Bronchus fibroblast of lung (primary cell): ENCODE measurements at places on chromosomes 11 and 22. TPM values are rescaled to one million over a fixed set of nuclear protein-coding genes. Genes with fewer than 3 reads are reported as not detected.

CYB561A3 gene
- total RNA-seq, result 44.2 and 58.7 TPM in 2 replicates

NRXN2 gene
- total RNA-seq, result 0.67 and 0.89 TPM in 2 replicates

PHOX2A gene
- not detected in 2 replicates for total RNA-seq

MMP8 gene
- not detected in 2 replicates for total RNA-seq

ZNF280B gene
- total RNA-seq, result 0.67 and 1.2 TPM in 2 replicates

DNAJB7 gene
- total RNA-seq, result not detected in 2 replicates

NCF4 gene
- total RNA-seq, result not detected in 2 replicates

GGTLC2 gene
- total RNA-seq, result not detected in 2 replicates

FERMT3 gene
- 1.8 and 2.2 TPM in 2 replicates for total RNA-seq

CTSF gene
- total RNA-seq, result 6.7 and 8.3 TPM in 2 replicates

SELENOM gene
- total RNA-seq, result 179 and 192 TPM in 2 replicates

FOLH1 gene
- not detected in 2 replicates for total RNA-seq

APOA5 gene
- not detected in 2 replicates for total RNA-seq

CCDC89 gene
- total RNA-seq, result 4.0 and 5.2 TPM in 2 replicates

EIF3M gene
- total RNA-seq, result 494 and 579 TPM in 2 replicates

BAIAP2L2 gene
- total RNA-seq, result 0.17 and 0.59 TPM in 2 replicates

GGTLC3 gene
- not detected in 2 replicates for total RNA-seq

TLCD5 gene
- total RNA-seq, result 4.2 and 5.2 TPM in 2 replicates

MIOX gene
- 0.17 TPM in 1 of 2 replicates, not detected in the other for total RNA-seq

PRDM11 gene
- total RNA-seq, result 3.4 TPM in 2 replicates

P4HA3 gene
- 2.4 and 3.7 TPM in 2 replicates for total RNA-seq

MOGAT2 gene
- total RNA-seq, result not detected in 2 replicates

CSRP3 gene
- total RNA-seq, result not detected in 2 replicates

C11orf42 gene
- not detected in 2 replicates for total RNA-seq

PYGM gene
- 0.17 and 0.30 TPM in 2 replicates for total RNA-seq

SAA1 gene
- total RNA-seq, result 0.74 TPM in 1 of 2 replicates, not detected in the other

KCNJ1 gene
- total RNA-seq, result not detected in 2 replicates

AMPD3 gene
- 3.4 and 6.2 TPM in 2 replicates for total RNA-seq

RCOR2 gene
- total RNA-seq, result 7.4 and 8.6 TPM in 2 replicates

DERL3 gene
- total RNA-seq, result 1.3 and 1.5 TPM in 2 replicates

OR52N4 gene
- not detected in 2 replicates for total RNA-seq

BTG4 gene
- total RNA-seq, result 0.15 and 0.17 TPM in 2 replicates

MMP27 gene
- not detected in 2 replicates for total RNA-seq

ROBO4 gene
- 2.2 and 2.7 TPM in 2 replicates for total RNA-seq

TREH gene
- total RNA-seq, result not detected in 2 replicates

PKDREJ gene
- total RNA-seq, result under 0.01 TPM in 1 of 2 replicates, not detected in the other

OR5B21 gene
- total RNA-seq, result not detected in 2 replicates

APOL4 gene
- total RNA-seq, result not detected in 2 replicates

OR2D2 gene
- not detected in 2 replicates for total RNA-seq

TRIM21 gene
- total RNA-seq, result 11.0 and 11.3 TPM in 2 replicates

GAL3ST1 gene
- 0.17 and 0.30 TPM in 2 replicates for total RNA-seq

CLMP gene
- 74.0 and 90.7 TPM in 2 replicates for total RNA-seq

OR8K5 gene
- total RNA-seq, result not detected in 2 replicates
